ENCODE measurements at places on chromosomes 7 and 10.

GRCh38 chr10:13758312-13758711 is 171.5 kb downstream of the PRPF18 start:
- DNase-seq = no peak

GRCh38 chr10:119377958-119378736 is 164.4 kb downstream of the RGS10 start:
- no peak for DNase-seq

DNA sequence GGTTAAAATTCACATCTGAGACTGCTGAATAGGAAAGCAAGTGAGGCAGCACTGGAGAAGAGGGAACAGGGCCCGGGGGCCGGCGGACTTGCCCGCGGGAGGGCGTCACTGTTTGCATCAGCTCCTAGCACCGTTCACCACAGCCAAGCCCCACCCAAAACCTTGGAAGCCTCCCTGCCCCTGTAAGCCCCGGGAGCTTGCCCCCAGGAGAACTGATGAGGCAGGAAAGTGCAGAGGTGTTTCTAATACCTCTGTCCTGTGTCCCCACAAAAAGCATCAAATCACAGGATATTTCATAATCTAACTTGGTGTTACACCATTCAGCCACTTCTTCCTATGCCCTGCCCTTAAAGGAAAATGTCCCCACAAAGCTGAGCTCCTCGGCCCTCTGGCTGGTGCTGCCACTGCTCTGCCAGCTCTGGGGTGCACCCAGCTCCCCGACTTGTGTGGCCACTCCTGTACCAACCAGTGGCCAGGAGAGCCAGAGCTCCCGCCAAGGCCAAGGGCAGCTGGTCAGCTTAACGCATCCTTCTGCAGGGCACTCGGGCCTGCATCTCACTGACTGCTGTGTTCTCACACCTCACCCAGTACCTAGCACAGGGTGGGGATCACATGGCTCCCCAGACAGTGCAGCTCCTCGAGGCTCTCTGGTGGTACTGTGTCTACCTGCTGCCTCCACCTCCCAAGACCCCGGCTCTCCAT is 47.3 kb upstream of the CNPY1 start:
- no peak for DNase-seq

- no peak for DNase-seq
Measured at GRCh38 chr7:207418-208129, 15.2 kb downstream of the FAM20C start.

- DNase-seq = no peak
Measured at GRCh38 chr10:30939643-30940251, 91.9 kb downstream of the ZNF438 start.

- DNase-seq = no peak
Measured at GRCh38 chr7:35420656-35421055, 166.8 kb upstream of the TBX20 start.

- DNase-seq = no peak
Measured at GRCh38 chr10:60186315-60187071, 203.2 kb downstream of the ANK3 start.

GRCh38 chr7:110633313-110633712 is 457.6 kb upstream of the LRRN3 start:
- no peak for DNase-seq

- no peak for DNase-seq
Measured at GRCh38 chr7:93298206-93298605, 66.0 kb downstream of the VPS50 start.

GRCh38 chr7:68969571-68969970 is 628.7 kb upstream of the AUTS2 start:
- no peak for DNase-seq

DNA sequence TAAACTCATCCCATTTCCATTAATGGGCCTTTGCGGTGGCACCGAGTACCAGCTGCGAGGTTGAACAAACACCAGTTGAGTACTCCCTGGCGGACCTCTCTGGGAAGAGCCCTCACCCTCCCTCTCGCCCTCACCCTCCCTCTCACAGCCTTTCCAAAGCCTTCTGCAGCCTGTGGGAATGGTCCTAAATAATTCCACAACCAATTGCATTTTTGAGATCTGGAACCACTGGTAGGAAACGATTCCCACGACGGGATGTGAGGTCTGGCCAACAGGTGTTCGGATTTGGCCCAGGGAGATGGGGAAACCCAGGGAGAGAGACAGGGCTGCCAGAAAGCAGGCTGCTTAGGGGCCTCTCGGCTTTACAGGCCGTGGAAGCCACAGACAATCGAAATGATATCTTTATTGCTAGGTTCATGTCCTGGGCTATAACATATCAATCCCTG is 5.3 kb downstream of the PTF1A start:
- no peak for DNase-seq

GRCh38 chr10:110077436-110078130 is 69.8 kb downstream of the ADD3 start:
- no peak for DNase-seq

DNA sequence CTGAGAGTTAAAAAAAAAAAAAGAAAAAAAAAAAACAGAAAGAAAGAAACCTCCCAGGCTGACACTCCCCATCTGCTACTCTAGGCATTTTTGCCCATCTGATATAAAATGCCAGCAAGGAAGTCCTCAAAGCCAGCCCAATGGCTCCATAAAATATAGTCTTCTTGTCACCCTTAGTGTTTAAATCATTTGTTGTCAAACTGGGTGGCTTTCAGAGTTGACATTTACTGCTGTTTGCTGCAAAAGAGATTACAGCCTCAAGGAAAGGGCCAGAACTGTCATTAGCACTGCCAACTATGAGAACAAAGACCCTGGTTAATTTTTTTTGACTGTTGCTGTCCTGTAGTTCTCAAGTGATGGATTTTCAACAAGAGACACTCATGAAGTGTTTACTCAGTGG is 86.5 kb downstream of the TRIL start:
- no peak for DNase-seq

- DNase-seq = no peak
Measured at GRCh38 chr7:30907527-30908267, 4.0 kb upstream of the AQP1 start.

- DNase-seq = no peak
Measured at GRCh38 chr7:33674804-33675411, 230.4 kb upstream of the BMPER start.

DNA sequence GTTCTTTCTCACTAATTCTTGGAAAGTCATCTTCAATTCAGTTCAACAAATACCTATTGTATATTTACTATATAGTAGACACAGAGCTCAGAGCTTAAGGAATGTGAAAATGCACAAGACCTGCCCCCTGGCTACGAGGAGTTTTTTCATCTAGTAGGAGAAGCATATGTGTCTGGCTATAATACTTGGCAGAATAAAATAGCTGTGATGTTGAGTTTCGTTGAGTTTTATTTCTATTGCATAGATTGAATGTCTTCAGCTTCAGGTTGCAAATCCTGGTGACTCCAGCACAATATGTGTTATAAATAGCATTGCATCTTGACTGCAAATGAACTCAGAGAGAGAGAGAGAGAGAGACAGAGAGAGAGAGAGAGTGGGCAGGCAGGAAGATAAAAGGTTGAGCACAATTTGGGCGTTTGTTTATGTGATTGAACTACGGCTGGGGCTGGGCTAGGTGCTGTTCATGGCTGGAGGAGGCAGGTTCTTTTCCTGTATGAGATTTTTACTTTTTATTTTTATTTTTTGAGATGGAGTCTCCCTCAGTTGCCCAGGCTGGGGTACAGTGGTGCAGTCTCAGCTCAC is 229.6 kb downstream of the GALNT17 start:
- DNase-seq = no peak

DNA sequence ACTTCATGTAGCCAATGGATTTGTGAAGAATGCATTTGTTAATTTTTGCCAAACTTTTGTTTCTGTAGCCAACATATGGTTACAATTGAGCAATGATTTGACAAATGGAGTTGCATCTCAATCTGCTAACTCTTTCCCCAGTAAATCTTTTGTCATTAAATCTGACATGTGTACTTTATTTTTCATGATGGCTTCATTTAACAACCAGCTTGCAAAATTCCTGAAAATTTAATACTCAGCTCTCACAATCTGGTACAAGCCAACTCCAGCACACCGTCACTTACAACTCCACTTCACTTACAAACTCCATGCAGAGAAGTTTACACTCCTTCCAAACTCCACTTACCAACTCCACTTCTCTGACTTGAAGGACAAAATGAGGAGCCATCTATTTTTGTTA is 26.5 kb upstream of the HIBADH start:
- no peak for DNase-seq

DNA sequence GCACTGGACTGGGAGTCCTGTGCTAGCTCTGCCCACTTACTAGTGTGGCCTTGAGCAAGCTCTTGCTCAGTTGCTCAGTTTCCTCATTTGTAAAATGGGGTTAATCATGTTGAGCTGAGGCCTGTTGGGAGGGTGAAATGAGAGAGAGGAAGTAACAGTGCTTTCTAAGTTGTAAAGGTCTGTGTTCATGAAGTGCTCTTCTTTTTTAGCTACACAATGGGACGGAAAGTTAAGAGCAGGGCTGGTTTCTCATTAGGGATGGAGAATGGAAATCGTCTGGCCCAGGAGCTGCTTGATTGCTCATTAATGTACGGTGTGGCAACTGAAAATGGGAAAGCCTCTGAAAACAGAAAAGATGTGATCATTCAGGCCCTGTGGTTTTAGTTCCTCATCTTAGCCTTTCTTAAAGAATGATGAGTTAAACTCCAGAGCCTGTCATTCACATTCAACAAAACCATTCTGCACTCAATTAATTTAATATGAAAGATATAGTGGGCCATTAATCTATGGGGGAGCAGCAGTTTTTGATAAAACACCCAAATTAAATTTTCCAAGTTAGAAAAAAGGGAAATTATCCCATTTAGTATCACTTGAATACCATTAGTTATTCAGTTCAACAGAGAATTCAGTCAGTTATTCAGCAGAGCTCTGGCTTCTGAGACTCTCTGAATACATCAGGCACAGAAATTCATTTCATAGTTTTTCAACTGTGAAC is 60.5 kb downstream of the SH2D4B start:
- no peak for DNase-seq

- DNase-seq = no peak
Measured at GRCh38 chr10:111558211-111558610, 481.4 kb downstream of the ADRA2A start.

- no peak for DNase-seq
Measured at GRCh38 chr10:50343702-50344331, 92.5 kb upstream of the ASAH2 start.

- no peak for DNase-seq
Measured at GRCh38 chr7:49766966-49767365, 6.5 kb upstream of the VWC2 start.

GRCh38 chr7:106216517-106216922 is 68.3 kb downstream of the NAMPT start:
- DNase-seq = no peak

DNA sequence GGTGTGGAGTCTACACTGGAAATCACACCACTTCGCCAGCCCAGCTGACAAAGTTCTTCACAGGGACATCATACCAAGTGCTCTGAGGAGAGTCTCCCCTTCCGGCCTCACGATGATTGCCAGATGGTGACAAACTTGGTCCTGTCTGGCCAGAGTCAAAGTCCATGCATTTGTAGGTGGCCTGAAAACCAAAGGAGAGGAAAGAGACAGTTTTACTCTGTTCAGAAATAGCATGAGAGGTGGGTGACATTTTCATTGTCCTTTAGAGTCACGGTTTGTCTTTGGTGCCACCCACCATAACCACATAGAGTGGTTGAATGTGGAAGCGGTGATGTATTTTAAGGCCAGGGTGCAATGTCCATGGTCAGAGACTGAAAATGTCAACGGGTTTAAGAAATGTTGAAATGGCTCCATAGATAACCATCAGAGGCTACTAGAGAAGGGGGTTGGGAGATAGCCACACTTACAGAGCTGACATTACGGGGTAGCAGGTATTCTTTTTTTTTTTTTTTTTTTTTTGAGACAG is 33.0 kb downstream of the BTBD16 start:
- DNase-seq = no peak

DNA sequence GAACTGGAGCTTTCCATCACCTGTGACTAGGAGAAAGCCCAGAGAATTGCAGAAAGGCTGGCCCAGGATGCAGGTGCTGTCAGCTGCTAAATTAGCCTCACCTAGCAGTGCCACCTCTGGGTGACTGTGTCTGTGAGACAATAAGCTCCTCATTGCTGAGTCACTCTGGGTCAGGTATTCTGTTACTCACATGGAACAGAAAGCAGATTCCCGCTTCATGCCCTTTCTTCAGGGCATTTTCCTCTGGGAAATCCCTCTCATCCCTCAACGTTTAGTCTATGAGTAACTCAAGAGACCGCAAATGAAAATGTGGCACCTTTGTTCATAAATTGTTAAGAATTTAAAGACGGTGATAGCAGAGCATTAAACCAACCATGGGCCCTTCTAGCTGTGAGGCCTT is 184.0 kb downstream of the ADAM12 start:
- DNase-seq = no peak

DNA sequence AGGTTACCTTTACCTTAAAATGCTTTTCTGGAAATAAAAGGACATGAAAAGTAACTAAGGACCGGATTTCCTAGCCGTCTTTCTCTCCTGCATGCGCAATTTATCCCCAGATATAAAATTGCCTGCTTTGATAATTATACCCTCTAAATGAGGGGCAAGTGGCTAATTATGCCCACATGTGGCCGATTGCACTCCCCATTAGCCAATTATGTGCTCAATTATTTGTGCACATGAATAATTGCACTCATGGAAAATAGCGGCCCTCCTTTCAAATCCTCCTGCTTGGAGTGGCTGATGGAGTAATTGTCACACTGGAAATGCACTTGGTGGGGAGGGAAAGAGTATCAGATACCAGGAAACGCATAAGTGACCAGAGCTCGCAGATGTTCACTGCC is 66.4 kb upstream of the ATRNL1 start:
- DNase-seq = no peak

- DNase-seq = no peak
Measured at GRCh38 chr7:126529254-126529653, 723.5 kb downstream of the GRM8 start.

DNA sequence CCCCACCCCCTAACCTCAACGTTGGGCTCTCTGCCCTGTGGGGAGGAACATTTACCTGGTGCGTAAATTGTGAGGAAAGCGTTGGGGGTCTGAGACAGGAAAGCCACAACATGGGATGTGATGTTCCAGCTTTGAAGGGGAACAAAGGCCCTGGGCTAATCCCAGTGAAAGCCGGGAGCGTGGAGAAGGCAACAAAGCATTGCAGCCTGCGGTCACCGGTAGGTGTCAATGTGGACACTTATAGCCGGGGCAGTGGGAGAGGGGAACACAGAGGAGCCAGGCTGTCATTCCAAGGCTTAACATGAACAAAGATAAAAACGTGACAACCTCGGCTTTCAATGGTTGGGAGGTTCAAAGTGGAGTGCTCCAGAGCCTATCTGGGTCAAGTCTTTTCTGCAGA is 12.7 kb downstream of the PTF1A start:
- DNase-seq = no peak

DNA sequence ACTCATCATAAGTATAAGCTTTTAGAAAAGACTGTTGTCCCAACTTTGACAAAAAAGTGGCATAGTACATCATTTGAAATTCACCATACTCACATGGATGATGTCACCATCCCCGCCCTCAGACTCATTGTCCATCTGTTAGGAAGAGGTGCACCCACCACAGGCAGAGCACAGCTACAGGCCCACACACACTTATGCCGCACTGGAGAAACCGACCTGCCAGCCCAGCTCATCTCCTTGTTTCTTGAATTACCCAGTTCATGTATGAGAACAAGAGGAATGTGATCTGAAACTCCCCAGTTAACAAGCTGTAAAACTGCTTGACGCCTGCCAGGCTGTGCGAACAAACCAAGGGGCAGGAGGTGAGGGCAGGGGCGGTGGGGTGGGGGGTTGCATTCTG is 312.0 kb downstream of the DPP6 start:
- no peak for DNase-seq
